SW480 (cell line): ENCODE measurements at places on chromosomes 6 and 20.

GRCh38 chr6:114449659-114450058 lies 106.8 kb upstream of the HS3ST5 start:
- no peak for DNase-seq

DNA sequence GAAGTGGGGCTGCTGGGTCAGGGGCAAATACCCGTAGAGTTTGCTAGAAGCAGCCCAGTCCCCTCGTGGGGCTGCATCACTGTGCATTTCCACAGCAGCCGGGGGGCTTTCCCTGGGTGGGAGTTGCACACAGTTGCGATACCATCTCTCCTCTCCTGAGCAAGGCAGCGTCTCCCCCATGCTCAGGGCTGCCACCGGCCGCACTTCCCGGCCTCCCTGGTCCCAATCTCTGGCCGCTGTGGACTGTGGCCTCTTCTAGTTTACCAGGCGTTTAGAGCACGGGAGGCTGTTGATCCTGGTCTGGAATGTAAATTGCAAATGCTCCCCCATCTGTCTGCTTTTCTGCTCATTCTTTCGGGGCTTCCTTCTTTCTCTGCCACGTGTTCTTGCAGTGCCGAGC lies 31.1 kb downstream of the OSBPL2 start:
- DNase-seq: no peak

DNA sequence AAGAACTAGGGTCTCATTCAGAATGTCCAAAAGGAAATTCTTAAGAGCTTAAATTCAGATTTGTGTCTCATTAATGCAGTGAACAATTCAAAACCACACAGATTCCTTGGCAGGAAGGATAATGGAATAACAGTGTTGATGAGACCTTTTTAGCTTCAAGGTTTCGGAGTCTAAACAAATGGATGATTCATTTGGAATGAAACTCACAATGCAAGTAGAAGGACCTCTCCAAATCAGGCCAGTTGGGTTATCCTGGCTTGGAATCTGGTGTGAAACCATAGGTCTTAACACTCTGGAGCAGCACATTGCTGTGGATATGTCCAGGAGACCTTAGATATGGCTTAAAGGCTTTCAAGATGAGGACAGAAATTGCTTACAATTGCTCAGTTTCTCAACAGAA lies 44.9 kb downstream of the KCTD20 start:
- DNase-seq: no peak

DNA sequence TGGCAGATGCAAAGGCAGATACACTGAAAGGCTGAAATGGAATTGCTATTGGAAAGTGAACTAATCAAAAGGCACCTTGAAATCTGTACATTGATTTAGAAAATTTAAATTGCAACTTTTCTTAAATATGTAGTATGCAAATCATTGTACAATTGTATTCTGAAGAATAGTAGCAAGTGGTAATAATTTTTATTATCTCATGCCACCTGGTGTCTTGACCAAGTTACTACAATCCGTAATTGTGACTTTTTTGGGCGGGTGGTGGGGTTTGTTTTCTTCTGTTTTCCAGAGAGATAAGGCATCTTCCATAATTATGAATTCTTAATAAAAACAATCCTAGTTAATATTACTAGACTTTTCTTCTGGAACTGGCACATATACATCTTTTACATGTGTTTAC lies 12.5 kb upstream of the BCKDHB start:
- DNase-seq: peak; percentile 15

GRCh38 chr6:100719883-100720682 lies 161.0 kb downstream of the ASCC3 start:
- peak; percentile 9 for DNase-seq

DNA sequence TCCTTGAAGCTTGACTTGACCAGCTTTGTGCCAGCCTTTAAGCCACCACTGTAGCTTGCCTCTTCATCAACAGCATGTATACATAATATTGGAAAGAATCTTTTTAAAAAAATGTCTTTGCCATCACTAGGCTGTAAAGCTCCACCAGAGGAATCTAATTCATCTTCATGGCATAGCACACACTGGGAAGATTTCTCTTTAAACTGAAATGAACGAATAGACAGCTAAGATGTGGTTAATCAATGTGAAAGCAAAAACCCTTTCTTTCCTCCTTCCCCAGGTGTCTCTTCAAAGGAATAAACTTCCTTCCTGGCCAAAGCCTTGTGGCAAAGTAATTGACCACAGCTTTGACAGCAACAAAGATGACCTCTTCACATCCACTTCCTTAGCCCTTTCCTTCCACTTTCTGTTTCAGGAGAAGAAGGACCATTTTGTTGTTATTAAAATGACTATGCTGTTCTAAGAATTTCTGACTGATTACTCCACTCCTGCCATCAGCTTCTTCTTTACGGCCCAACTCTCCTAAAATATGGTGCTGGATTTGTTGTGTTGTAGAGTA lies 428.7 kb upstream of the SOX4 start:
- DNase-seq: peak; percentile 6

- no peak for DNase-seq
These were observed 32.6 kb downstream of the TFAP2A start for GRCh38 chr6:10382322-10382721.

GRCh38 chr20:39395478-39396291 lies 433.5 kb downstream of the DHX35 start:
- DNase-seq: no peak

DNA sequence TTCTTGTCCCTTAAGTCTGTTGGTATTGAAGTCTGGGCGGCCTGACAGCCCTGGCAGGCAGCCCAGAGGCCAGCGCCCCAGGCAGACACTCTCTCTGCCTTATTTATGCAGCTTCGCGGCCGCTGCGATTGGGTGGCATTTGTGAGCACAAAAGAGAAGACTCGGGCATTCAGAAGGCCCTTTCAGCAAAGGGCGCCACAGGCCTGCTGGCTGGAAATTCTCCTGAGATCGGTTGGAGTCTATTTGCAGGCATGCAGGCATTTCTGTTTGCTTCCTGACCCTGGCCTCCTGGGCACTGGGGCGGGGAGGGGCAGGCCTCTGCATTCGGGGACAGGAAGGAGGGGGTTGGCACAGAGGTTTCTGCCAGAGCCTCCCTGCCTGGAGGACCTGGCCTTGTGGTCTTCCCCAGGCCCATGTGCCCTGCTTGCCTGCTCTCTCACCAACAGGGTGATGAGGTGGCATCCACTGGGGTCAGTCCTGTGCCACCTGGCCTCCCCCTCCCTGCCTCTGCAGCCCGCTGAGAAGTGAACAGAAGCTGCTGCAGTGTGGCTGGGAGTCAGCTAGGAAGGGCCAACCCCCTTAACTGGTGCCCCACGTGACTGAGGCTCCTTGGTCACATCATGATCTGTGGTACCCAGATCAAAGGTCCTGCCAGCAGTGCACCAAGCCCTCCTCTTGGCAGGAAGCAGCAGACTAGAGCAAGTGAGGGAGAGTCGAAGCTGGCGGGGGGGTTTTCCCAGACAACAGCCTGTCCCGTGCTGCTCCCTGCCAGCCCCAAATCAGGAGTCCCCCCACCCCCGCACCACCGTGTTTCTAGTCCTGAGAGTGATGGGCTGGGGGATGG lies 16.6 kb upstream of the CCDC167 start:
- DNase-seq: peak; percentile 53

DNA sequence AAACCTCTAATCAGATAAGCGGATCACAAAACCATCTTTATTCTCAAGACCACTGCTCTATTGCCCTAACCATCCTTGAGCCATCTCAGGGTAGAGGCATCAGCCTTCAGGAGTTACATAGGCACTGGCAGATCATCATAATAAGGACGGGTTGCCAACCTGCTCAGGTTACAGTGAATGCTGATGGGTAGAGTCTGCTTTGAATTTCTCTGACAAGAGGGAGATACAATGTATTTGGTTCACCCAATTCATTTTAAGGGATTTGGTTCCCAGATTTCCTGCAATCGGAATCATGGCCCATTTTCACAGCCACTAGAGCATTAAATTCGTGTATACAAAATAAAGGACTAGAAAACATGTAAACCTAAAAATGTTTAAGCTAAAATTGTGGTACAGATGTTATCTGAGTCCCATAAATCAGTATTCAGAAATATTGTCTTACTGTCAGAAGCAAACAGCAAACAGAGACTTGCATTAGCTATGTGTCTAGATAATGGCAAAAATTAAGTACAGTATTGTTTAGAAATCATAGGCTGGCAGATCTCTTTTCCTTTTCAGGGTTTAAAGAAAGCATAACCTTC lies 41.9 kb upstream of the TMEM170B start:
- no peak for DNase-seq

DNA sequence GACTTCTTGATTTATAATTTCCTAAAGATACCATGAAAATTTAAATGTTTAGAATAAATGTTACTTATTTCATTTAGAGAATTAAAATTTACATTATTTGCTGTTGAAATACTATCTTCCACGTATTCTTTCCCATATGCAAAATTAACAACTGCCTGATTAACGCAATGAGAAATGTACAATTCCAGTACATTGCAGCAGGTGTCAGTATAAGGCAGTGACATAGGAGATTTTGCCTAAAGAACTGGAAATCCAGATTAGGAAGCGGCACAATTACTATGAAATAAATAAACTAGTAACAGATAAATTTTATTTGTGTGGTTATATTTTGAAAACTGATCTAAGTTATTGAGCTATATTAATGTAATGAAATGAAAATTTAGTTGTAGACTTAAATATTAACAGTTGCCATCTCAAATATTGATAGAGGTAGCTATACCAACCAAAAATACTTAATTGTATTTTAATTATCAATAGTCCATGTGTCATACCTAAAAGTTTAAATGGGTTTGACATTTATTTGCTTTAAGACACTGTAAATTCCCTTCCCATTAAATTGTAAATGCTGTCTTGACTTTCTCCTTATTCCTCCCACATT lies 300.2 kb downstream of the UTRN start:
- DNase-seq: peak; percentile 40

GRCh38 chr6:5044866-5045265 lies 40.3 kb upstream of the PPP1R3G start:
- no peak for DNase-seq

- no peak for DNase-seq
These were observed 143.3 kb downstream of the UST start for GRCh38 chr6:148890096-148890495.

DNA sequence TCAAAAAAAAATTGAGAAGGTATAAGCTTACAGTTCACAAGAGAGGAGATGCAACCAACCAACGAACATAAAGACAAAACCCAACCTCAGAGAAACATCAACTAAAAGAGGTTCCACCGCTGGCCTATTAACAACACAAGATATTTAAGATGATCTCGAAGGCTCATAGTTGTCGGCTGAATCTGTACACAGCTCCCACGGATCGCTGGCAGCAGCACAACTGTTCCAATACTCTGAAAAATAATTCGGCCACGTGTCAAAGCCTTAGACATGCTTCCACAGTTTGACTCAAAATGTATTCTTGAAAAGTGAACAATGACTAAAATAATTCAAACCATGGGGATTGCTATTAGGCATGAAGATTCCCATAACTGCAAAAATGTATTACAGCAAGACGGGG lies 13.7 kb downstream of the EXOC2 start:
- no peak for DNase-seq

GRCh38 chr6:135269481-135269891 lies 88.4 kb downstream of the MYB start:
- DNase-seq: no peak

GRCh38 chr6:72182337-72183246 lies 296.2 kb downstream of the RIMS1 start:
- DNase-seq: peak; percentile 56

- DNase-seq: no peak
These were observed 33.7 kb upstream of the VEGFA start for GRCh38 chr6:43736211-43736786.

GRCh38 chr6:149896491-149896890 lies 1.4 kb downstream of the RAET1E start:
- peak; percentile 21 for DNase-seq

GRCh38 chr6:26331218-26332073 lies 33.6 kb upstream of the BTN3A2 start:
- DNase-seq: peak; percentile 74

GRCh38 chr6:89475101-89475500 lies 42.1 kb downstream of the ANKRD6 start:
- no peak for DNase-seq

GRCh38 chr6:155291291-155291690 lies 23.0 kb downstream of the TFB1M start:
- DNase-seq: no peak

GRCh38 chr6:106556368-106556960 lies 72.8 kb downstream of the RTN4IP1 start:
- DNase-seq: no peak

- no peak for DNase-seq
These were observed 92.8 kb upstream of the FRMD1 start for GRCh38 chr6:168171673-168172353.

DNA sequence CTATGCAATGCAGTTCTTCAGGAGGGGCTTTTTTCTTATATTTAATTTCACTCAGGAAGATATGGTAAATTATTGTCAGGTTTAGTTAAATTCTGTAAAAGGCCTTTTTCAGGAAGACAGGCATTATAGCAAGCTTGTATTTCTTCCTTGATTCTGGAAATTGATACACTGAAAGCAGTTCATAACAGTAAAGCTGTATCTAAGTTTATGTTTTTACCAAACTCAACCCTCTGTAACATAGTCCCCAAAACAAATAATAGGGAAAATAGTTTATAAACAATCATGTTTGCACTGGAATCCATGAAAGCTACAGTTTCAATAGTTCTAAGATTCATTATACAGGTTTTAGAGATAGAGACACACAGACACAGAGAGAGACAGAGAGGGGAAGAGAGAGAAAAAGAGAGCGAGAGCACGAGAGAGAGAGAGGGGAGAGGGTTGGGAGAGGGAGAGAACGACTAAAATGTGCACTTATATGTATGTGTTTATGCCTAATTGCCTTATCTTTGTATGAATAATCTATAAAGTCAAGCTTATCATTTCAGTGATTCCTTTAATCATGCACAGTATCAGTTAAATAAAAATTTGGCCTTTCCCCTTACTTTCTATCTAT lies 454.4 kb downstream of the RFPL4B start:
- DNase-seq: no peak

GRCh38 chr6:12977206-12977605 lies 260.6 kb downstream of the PHACTR1 start:
- no peak for DNase-seq

GRCh38 chr6:150243620-150244314 lies 100.9 kb downstream of the PPP1R14C start:
- DNase-seq: no peak

GRCh38 chr6:37631295-37631694 lies 66.4 kb downstream of the MDGA1 start:
- DNase-seq: no peak
